ENCODE measurements at places on chromosomes 1 and 21. TPM values are rescaled to one million over a fixed set of nuclear protein-coding genes. Genes with fewer than 3 reads are reported as not detected.

CLCA1 gene
- total RNA-seq = not detected

CELA2A gene
- total RNA-seq = not detected

NBL1 gene
- 166 TPM for total RNA-seq

KIAA1614 gene
- 12.3 TPM for total RNA-seq

TMOD4 gene
- total RNA-seq = not detected

FAM72C gene
- total RNA-seq = not detected

NHLH1 gene
- 0.93 TPM for total RNA-seq

DNA sequence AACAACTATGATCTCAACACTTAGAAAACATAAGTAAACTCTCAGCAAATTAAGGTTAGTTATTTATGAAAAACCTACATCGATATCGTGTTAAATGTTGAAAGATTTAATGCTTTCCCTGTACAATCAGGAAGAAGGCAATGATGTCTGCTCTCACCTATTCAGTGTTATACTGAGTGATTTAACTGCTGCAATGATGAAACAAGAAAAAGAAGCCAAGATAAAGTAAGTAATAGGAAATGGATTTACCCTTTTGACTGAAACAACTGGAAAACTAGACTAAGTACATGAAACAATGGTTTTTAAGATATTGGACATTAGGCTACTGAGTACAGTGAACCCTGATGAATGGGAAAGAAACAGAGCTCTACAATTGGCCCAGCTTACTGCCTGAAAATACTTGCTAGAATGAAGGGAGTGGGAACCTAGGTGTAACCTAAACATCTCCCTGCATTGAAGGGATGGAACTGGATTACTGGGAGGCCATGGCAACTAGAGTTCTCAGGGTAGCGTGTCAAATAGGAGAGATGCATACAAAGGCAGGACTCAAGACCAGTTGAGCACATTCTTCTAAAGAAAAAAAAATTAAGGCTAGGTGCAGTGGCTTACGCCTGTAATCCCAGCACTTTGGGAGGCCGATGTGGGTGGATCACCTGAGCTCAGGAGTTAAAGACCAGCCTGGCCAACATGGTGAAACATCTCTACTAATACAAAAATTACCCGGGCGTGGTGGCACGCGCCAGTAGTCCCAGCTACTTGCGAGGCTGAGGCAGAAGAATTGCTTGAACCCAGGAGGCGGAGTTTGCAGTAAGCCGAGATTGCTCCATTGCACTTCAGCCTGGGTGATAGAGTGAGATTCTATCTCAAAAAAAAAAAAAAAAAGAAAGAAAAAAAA lies 37.3 kb downstream of the SNRPE start:
- DNase-seq = no peak

DNA sequence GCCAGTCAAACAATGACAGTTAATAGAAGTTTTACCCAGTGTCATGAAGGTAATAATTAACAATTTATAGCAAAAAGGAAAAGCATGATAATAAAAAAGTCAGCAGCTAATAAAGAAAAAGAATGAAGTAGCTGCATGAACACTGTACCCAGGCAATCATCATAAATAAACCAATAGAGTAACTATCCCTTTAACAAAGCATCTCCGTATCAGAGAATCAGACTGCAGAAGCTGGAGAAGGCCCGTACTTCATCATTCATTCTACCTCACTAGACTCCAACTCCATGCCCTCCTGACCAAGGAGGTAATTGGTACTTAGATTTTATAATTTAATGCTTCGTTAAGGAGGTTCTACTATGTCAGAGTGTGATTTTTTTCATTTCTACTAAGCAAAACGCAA lies 140.5 kb downstream of the NEGR1 start:
- no peak for DNase-seq

- no peak for DNase-seq
Observed at GRCh38 chr21:25934771-25935224, 200.0 kb downstream of the GABPA start.

DNA sequence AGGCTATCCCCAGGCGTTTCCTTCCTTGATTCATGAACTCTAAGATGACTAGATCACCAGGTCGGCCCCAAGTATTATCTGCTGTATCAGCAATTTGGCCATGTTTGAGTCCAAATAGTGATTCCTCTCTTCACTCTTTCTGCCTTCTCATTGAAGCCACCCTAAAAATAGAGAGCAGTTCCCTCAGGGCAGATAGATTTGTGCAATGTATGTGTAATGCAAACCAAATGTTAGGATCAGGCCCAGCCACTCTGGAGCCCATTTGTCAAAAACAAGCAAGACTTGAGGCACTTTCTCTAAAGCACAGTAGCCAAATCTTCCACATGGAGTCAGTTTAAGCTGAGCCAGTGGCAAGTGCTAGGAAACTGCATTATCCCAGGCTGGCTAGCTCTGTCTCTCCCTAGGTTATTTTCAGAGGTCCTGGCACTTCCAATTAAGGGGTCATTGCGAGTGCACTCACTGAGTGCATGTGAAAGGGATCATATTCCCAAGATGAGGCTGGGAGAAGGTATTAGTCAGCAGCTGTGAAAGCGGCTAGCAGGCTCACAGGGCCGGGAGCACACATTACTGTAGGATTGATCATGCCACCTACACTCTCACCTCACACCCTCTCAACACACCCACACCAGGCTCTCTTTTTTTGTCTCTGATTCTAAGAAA lies 97.9 kb upstream of the RAB3GAP2 start:
- DNase-seq = no peak

DNA sequence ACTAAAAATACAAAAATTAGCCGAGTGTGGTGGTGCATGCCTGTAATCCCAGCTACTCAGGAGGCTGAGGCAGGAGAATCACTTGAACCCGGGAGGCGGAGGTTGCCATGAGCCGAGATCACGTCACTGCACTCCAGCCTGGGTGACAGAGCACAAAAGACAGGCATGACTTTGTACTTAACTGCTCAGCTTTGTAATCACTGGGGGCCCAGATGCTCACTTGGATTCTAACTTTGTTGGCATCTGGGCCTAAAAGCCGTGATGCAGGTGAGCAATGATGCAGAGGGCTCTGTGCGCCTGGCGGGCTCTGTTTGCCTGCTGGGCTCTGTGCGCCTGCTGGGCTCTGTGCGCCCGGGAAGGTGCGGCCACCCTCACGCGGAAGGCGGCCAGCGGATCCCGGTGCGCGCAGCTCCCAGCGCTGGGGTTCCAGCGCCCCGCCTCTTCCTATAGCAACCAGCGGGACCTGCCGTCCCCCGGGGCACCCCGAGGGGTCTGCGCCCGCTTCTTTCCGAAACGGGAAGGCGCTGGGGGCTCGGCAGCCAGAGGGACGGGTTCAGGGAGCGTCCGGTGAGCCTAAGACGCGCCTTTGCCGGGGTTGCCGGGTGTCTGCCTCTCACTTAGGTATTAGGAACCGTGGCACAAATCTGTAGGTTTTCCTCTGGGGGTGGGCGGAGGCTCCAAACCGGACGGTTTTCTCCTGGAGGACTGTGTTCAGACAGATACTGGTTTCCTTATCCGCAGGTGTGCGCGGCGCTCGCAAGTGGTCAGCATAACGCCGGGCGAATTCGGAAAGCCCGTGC lies 31.7 kb downstream of the PRMT2 start:
- DNase-seq = no peak

DNA sequence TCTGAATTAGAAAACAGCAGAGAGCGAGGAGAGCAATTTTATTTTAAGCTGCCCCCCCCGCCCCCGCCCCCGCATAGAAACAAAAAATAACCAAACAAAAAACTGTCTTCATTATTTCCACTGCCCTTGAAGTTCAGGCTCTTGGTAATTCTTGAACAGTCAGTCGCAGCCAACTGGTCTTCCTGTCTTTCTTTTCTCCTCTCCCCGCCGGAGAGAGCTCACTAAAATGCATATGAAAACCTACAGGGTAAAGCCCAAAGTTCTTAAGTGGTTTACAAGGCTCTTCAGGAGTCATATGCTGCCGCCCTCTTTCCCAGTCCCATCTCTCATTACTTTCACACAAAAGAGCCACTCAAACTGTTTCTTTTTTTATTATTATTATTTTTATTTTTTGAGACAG lies 1.1 kb upstream of the ANKRD35 start:
- DNase-seq = no peak

DNA sequence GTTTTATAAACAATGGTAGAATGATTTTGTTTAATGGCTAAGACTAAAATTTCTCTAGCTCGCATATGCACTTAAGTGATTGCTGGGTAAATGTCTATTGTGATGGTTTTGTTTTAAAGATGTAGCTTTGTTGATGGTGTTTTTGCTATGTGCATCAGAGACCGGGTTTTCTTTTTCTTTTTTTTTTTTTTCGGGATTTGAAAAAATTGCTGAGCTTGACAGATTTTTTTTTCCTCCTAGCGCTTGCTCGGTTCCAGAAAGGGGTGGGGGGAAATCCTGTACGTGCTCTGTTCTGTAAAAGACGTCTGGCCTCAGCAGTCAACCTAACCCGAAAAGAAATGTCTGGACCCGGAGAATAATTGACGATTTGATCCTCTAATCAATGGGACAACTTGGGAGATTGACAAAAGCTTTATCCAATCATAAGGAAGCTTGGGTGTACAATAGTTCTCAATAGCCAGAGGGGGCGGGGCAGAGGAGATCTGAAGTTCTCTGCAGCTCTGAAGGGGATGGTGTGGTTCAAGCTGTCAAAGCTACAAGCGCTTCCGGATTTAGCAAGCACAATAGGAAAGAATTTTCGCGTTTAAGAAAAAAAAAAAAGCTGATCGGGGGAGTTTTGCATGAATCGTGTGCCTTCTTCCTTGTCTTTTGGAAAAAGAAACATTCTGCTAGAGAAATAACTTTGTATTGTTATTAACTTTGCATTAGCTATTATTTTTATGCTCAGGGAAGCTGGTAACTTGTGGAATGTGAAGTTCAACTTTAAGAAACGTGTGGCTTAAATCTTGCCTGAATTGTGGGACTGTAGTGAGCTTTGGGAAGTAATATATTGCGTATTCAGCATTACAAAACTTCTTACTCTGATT lies 4.5 kb upstream of the NFIA start:
- DNase-seq = peak; percentile 85

DNA sequence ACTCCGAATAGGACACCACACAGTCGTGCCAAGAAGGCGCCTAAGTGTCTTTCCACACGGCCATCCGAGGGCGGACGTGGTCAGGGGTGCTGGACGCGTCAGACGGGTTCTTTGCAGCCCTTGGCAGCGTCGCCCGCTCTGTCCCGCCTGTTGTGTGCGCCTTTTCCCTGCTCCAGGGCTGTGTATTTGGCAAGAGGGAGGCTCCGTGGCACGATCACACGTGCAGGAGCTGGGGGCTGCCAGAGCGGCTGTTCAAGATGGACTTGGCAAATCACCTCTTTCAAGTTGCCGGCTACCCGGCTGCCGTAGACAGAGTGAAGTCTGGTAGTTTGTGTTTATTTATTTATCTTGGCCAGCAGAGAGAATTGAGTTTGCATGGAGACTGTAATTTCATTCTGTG lies 31.9 kb downstream of the PRKCZ start:
- no peak for DNase-seq

GRCh38 chr1:71502006-71502405 lies 421.2 kb upstream of the ZRANB2 start:
- no peak for DNase-seq

GRCh38 chr1:24392982-24393650 lies 20.5 kb downstream of the STPG1 start:
- DNase-seq = no peak

GRCh38 chr1:67792103-67792502 lies 41.2 kb downstream of the GNG12 start:
- no peak for DNase-seq

GRCh38 chr21:35478161-35479064 lies 429.3 kb upstream of the RUNX1 start:
- DNase-seq = no peak
